ENCODE measurements at places on chromosomes 7 and 10.

- no peak for DNase-seq
Observed at GRCh38 chr7:51340029-51340838, 23.6 kb upstream of the COBL start.

DNA sequence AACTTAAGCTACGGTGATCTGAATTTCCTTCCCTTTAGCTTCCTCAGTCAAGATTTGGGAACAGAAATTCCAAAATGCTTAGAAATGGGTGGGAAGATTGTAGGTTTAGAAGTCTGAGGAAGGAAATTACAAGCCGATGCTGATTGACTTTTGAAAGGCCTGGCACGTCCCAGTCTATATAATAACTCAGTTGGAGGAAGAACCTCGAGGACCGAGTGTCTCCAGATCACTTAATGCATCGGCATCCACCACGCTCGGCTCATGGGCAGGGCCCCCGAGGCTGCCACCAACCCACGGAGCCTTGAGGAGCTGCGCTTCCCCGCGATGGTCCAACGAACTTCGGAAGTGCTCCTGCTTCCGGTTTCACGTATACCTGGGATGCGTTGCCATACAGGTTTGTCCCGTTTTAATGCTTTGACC is 10.4 kb upstream of the SP8 start:
- no peak for DNase-seq

DNA sequence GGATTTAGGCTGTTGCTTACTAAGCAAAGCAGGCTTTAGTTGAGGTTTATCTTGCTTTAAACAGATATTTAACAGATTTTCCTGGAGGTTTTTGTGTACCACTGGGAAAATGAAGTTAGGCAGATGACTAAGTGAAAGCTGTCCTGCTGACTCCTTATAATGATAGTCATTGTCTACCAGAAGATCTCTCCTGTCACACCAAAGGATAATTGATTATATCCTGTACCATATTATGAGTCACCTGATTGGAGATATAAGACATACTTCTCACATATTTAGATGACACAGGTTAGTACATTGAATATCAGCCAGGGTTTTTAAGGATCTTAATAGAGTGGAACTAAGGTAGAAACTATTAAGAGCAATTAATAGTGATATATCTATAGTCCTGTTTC is 68.4 kb downstream of the PTEN start:
- DNase-seq, result no peak

- DNase-seq, result peak; percentile 57
Observed at GRCh38 chr10:24718031-24718855, 5.4 kb downstream of the ARHGAP21 start.

GRCh38 chr10:116171505-116171904 is 101.5 kb downstream of the GFRA1 start:
- DNase-seq, result no peak

- DNase-seq, result no peak
Observed at GRCh38 chr7:70595755-70596597, 536.0 kb upstream of the GALNT17 start.

GRCh38 chr7:50312250-50313162 is 8.0 kb downstream of the IKZF1 start:
- no peak for DNase-seq

DNA sequence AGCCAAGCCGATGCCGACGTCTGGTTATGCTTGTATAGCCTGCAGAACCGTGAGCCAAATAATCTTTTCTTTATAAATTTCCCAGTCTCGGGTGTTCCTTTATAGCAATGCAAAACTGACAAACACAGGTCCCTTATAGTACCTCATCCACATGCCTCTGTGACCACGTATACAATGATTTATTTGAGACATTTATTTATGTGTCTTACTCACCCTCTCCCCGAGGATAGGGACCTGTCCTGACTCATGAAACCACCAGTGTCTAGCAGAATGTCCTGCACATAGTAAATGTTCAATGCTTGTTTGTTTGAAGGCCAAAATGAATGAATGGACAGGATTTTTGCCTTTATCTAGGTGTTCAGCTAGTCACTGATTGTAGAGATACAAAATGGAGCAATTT is 147.9 kb upstream of the FZD8 start:
- no peak for DNase-seq

GRCh38 chr7:150668472-150668911 is 17.0 kb upstream of the GIMAP2 start:
- DNase-seq, result no peak

- peak; percentile 86 for DNase-seq
Observed at GRCh38 chr10:31034098-31034909, 2.6 kb upstream of the ZNF438 start.

- DNase-seq, result no peak
Observed at GRCh38 chr7:18877874-18878273, 239.6 kb downstream of the TWIST1 start.

DNA sequence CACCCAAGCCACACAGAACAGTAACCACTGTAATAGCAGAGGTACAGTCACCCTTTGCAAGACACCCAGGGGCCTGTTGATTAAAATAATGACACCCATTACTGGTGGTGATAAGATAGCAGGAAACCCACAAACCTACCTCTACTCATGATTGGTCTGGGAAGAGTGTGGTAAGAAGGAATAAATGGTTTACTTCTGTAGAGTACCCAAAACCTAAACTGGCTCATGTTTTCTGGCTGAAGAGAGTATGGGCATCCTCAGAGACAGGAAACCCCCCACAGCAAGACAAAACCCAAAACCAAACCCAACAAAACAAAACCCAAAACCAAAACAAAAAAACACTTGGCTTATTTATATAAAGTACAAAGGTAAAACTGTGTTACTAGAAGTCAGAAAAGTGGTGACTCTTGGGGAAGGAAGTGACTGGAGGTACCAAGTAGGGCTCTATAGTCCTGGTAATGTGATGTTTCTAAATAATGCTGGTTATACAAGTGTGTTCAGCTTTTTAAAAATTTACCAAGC is 15.5 kb upstream of the DNAJB12 start:
- DNase-seq, result no peak

GRCh38 chr7:142024547-142024946 is 28.9 kb downstream of the MGAM start:
- no peak for DNase-seq

- no peak for DNase-seq
Observed at GRCh38 chr10:49187950-49188761, at the start of gene TMEM273. Gene TMEM273, minus strand, starts transcription at chr10:49188391. Its CDS starts 55 bp downstream, at chr10:49188336.

DNA sequence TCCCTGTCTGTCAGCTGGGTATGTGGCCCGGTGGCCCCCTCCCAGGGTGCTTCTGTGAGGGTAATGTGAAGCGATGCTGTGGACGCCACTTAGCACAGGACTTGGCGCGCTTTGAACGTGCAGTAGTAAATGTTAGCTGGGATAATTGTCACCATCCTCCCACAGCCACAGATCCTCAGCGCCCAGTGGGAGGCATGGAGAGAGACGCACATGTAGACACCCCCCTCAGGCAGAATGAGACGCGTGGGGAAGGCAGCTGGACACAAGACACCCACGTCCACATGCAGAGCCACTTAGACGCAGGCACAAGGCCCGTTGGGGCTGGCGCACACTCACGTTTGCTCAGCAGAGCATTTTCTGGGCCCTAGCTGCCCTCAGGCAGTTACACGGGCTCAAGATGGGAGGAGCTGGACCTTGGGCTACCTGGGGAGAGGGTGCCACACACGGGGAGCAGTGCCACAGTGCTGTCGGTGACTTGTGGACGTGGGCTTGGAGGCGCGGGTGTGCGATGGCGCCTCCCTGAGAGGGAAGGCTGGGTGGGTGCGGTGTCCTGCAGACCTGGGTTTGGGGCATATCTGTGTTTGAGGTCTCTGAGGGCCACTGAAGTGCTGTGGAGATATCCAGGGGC is 26.4 kb downstream of the ADCYAP1R1 start:
- no peak for DNase-seq

GRCh38 chr10:64368298-64368697 is 847.1 kb downstream of the REEP3 start:
- no peak for DNase-seq

GRCh38 chr7:136122026-136122425 is 144.9 kb upstream of the MTPN start:
- no peak for DNase-seq

- DNase-seq, result no peak
Observed at GRCh38 chr10:46308666-46309450, 22.1 kb downstream of the ANTXRL start.

DNA sequence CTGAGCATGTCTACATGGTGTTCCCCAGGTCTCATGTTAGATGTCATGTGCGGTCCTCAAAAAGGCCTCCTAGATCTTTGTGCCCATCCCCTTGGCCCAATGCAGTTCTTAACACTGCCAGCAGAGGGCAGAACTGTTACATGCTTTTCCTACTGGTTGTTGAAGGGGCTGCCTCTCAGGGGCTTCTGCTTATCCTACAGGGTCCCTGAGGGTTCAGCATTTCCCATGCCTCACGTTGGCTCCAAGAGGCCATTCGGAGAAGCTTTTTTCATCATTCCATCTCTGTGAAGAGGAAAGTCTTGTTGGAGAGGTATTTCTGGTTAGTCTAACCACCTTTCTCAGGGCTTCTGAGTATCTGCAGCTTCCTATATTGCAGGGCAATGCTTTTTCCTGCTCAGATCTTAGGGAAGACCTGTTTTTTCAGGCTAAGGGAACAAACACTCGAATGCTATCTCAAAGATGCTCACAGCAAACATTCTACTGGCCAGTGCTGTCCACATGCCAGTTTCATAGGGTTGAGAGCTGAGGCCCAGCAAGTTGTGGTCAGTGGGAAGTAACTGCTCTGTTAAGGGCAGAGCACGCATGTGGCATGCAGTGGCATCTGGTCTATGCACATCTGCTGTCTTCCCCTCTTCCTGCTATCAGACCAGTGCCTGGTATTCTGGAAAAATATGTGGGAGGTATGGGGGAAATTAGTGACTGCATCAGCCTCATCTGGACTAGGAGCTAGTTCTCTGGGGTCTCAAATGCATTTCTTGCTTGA is 31.5 kb downstream of the MBL2 start:
- peak; percentile 6 for DNase-seq

GRCh38 chr7:50539725-50540124 is 25.5 kb downstream of the DDC start:
- DNase-seq, result no peak

Data from fibroblast of skin of left biceps (primary cell).